ENCODE measurements at places on chromosomes 16 and 17.

DNA sequence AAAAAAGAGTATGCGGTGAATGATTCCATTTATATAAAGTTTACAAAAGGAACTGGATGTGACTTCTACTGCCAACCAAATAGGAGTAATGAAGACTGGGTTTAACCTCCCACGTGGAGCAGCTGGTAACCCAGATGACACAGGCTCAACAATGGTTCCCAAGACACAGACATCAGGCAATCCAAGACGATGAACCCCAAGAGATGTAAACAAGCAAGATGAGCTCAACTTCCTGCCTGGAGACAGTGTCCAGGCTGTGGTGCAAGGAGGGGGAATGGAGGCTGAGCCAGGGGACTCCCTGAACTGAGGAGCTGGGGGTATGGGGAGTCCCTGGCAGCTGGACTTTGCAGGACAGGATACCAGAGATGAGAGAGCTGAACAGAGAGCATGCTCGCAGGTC is 104.7 kb downstream of the LITAF start:
- no peak for DNase-seq

- DNase-seq, result no peak
Measured at GRCh38 chr16:69589434-69590269, 23.9 kb downstream of the NFAT5 start.

DNA sequence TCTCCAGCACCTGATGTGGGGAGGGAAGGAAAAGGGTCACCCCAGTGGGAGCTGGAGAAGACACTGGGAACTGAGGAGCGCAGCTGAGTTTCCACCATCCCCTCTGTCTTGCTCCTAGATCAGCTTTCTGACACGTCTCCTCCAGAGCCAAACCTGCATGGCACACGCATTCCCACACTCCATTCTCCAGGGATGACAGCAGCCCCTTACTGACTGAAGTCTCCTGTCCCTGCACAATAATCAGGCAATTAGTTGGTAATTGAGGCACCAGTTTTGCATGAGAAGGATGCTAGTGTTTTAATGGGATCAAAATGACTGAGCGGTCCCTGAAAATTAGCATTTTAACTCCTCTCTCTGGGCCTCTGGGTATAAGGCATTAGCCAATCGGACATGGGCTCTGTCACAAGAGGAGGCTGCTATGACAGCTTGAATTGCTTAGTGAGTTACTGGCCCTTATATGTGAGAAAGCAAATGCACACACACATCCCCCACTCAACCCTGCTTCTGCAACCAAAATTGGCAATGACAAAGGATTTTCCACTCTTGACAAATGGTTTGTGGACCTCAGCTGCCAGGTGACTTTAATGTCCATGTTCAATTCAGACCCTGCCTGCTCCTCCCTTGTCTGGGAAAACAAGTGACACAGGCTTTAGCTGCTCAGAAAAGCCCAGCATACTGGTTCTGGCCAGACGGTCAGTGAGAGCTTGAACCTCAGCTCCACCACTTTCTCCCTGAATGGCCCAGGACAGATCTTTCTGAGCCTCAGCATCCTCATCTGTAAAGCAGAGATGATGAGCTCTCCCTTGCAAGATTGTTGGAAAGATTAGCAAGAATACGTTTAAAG is 57.2 kb upstream of the SREBF1 start:
- no peak for DNase-seq

DNA sequence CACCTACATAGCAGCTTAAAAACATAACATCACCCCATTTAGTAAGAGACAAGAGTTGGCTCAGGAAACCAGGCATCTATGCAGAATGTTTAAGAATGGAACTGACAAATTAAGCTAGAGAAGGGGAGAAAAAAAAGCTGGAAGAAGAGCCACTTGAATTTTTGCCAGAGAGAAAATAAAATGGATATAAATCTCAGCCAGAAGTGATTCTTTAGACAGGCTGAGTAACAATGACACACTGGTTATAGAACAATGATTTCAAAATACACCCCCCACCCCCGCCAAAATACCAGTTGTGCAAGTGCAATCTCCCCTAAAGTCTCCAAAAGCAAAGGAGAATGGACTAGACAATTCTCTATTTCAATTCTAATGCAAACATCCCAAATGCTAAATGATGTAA is 22.4 kb downstream of the LSM12 start:
- no peak for DNase-seq

DNA sequence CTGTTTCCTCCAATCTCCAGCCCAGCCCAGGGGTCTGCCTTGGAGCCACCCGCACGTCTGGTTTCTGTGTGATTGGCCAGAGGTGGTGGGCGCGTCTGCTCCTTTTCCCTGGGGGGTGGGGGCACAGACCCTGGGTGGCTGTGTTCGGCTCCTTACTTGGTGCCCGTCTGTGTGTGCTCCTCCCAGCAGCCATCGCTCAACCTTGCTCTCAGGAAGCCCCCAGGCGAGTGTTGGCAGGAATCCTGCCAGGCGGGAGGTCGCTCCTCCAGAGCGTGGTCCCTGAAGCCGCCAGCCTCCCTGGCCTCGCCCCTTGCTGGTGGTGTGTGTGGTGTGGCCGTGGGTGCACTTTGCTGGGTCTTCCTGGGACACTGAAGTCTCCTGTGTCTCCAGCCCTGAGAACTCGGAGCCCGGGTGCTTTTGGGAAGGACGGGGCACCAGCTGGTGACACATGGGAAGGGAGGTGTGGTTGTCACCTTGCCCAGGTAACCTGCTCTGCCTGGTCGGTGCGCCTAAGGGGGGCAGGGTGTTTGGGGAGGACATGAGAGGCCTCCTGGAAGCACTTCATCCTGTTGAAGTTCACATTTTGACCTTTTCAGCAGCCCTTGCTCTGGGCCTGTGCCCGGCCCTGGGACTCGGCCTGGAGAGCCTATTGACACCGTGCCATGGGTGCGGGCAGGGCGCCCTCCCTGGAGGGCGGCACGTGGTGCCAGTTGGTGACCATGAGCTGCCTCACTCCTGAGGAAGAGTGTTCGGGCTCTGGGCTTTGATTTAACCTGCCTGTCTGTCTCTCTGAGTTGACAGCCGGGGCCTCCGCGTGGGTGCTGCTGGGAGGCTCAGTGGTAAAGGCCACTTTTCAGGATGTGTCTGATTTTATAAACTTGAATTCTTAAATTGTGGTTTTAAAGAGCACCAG is 49.0 kb upstream of the ZNF750 start:
- no peak for DNase-seq

DNA sequence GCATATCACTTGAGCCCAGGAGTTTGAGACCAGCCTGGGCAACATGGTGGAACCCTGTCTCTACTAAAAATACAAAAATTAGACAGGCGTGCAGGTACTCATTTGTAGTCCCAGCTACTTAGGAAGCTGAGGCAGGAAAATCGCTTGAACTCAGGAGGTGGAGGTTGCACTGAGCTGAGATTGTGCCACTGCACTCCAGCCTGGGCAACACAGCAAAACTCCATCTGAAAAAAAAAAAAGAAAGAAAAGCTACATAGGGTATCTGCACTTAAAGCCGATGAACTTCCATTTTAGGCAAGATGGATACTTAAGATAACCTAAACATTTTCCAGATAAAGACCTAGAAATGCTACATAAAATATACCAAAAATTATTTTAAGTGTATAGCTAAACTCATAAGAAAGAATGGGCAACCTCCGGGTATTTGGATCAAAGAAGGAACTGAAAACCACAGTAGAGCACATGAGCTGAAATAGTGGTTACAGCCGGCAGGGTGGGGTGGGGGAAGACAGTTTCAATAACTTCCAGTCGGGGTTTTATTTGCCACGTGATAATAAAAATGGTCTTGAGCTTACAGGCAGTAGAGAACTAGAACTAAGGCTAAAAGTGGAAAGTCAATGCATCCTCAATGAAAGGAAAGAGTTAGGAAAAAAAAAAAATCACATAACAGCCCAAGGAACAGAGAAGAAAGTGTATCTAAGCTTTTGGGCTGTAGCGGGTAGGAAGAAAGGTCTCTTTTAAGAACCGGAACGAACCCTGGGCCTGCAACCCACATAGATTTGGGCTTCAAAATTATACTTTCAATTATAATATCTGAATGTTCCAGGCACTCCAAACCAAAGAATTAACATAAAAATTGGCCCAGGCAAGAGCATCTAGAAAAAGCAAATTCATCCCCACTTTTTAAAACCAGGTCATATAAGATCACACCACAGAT is 53.1 kb downstream of the CFDP1 start:
- peak; percentile 50 for DNase-seq

DNA sequence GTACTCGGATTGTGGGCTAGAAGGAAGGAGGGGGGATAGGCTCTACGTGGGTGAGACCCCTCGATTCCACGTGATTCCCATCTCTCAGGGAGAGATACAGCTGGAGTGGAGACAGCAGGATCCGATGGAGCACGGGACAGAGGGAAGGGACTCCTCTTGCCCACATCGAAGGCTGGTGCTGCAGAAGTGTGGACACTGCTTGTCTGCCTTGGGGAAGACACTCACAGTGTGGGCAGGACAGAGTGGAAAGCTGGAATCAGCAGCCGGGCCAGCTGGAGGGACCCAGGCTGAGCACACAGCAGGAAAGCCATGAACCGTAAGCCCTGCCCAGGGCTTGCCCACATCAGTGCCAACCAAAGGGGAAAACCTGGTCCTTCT is 42.1 kb upstream of the RPH3AL start:
- DNase-seq, result no peak

- DNase-seq, result peak; percentile 32
Measured at GRCh38 chr17:55086635-55087058, 118.1 kb downstream of the STXBP4 start.

- DNase-seq, result no peak
Measured at GRCh38 chr16:71626018-71626857, at the start of gene MARVELD3. Gene MARVELD3, plus strand, starts transcription at chr16:71626184. Its CDS starts 46 bp downstream, at chr16:71626230.

- DNase-seq, result no peak
Measured at GRCh38 chr16:84735849-84736586, 36.2 kb downstream of the USP10 start.

GRCh38 chr17:72206376-72206775 is 85.6 kb downstream of the SOX9 start:
- no peak for DNase-seq

GRCh38 chr16:85554889-85555718 is 58.0 kb upstream of the GSE1 start:
- DNase-seq, result no peak

GRCh38 chr16:13307851-13308250 is 406.5 kb downstream of the SHISA9 start:
- DNase-seq, result no peak

DNA sequence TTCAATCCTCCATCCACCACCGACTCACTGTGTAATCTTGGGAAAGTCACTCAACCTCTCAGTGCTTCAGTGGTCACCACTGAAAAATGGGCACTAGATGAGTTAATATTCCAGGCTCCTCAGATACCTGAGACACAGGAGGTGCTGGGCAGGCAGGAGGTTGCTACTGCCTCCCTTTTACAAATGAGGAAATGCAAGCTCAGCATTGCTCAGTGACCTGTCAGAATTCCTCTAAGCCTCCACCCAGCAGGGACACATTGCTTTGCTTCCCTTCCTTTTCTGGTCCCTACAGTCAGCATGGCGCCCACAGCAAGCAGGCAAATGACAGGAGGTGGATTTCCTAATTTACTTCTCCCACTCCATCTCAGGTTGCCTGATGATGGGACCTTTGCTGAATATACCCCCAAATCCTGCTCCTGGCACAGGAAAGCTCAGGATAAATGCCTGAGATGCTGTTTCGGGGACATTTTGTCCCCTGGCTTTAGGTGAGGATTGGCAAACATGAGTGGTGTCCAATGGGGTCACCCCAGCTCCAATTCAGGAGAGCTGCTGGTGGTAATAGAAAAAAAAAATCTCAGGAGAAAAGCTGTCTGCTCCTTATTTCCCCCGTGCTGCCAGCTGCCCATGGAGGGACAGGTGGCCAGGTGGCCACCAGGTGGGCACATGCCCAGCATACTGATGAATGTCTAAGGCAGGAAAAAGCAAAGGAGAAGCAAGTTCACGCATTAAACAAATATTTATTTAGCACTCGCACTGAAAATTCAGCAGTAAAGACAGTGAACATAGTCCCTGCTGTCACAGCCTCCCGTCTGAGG is 5.0 kb upstream of the KRT13 start:
- no peak for DNase-seq

DNA sequence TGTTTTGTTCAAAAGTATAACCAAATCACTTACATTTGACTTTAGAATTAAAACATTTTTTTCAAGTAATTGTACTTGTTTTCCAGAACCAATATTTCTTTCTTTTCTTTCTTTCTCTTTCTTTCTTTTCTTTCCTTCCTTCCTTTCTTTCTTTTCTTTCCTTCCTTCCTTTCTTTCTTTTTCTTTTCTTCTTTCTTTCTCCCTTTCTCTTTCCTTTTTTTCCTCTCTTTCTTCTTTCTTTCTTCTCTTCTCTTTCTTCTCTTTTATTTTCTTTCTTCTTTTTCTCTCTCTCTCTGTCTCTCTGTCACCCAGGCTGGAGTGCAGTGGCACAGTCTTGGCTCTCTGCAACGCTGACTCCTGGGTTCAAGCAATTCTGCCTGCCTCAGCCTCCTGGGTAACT is 26.4 kb upstream of the PSMC5 start:
- DNase-seq, result no peak

DNA sequence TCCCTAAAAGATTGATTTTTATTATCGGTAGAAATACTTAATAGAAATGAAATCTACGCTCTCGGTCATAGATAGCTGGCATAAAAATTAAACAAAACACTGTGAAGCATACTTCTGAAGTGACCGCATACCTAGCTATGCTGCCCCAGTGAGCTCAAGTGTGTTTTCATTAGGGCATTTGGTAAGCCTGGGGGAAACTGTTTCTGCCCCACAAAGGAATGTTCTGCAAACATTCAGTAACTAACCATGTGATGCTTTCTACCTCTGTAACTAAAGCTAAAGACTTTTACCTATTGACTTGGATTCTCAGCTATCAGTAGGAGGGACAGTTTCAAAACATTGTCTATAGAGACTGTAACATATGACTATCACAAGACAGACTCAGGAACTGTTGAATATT is 93.5 kb upstream of the HSBP1 start:
- DNase-seq, result no peak

DNA sequence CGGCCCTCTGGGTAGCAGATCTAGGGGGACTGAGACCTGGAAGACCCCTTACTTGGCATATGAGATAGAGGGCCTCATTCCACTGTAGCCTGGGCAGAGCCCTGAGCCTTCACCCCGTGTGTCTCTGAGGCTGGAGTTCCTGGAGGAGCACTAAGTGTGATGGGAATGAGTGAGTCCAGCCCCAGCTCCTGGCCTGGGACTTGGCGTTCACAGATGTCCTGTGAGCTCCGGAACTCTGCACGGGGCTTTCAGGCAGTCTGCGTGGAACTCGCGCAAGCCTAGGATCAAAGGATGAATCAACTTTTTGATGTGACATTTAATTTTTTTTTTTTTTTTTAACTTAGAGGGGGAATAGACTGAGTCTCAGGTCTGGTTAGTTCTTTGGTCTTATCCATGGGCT is 1.8 kb downstream of the NKD1 start:
- DNase-seq, result no peak

- DNase-seq, result no peak
Measured at GRCh38 chr16:30533748-30534367, 800 bp downstream of the ZNF747 start.

- DNase-seq, result no peak
Measured at GRCh38 chr17:5201011-5201410, 9.3 kb upstream of the ZNF594 start.
